ENCODE measurements at places on chromosomes 6 and 20.

- no peak for DNase-seq
Measured at GRCh38 chr6:137754866-137755265, 112.2 kb upstream of the TNFAIP3 start.

- peak; percentile 67 for DNase-seq
Measured at GRCh38 chr20:36173451-36173933, 19.0 kb downstream of the EPB41L1 start.

GRCh38 chr6:25973923-25974555, 11.4 kb downstream of the TRIM38 start:
- DNase-seq: no peak

- no peak for DNase-seq
Measured at GRCh38 chr6:56637640-56638039, 5.0 kb downstream of the DST start.

DNA sequence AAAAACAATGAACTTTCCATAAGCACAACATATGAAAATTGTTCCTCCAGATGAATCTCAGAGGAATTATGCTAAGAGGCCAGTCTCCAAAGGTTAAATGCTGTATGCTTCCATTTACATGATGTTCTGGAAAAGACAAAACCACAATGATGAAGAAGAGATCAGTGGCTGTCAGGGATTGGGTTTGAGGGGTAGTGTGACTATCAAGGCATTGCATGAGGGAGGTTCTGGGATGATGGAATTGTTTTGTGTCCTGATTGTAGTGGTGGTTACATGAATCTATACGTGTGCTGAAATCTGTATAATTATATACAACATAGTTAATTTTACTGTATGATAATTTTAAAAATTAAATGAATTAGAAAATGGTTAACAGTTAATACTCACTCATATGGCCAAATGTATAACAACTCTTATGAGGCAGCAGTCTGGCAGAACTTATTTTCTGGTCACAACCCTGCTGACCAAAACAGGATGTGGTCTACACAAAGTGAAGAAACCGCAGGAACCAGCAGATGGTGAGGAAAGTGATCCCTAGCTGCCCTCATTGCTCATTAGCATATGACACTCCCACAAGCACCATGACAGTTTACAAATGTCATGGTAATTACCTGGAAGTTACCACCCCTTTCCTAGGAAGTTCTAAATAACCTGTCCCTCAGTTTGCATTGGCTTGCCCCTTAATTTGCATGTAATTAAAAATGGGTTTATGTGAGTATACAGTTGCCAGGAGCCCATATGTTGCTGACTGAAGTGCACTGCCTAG, 31.9 kb downstream of the NSFL1C start:
- no peak for DNase-seq

- no peak for DNase-seq
Measured at GRCh38 chr6:17871836-17872235, 115.6 kb downstream of the KIF13A start.
